ENCODE measurements at places on chromosomes 12 and 14.

DNA sequence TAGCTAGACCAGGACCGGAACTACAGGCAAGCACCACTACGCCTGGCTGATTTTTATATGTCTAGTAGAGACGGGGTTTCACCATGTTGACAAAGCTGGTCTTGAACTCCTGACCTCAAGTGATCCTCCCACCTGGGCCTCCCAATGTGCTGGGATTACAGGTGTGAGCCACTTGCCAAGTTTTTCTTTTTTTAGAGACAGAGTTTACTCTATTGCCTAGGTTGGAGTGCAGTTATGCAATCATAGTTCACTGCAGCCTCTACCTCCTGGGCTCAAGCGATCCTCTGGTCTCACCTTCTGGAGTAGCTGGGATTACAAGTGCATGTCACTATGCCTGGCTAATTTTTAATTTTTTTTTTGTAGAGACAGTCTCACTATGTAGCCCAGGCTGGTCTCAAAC lies 201.5 kb upstream of the TBX3 start:
- no peak for DNase-seq

GRCh38 chr12:94434171-94434570 lies 25.5 kb downstream of the CEP83 start:
- DNase-seq, result no peak

GRCh38 chr14:104344818-104345620 lies 206.6 kb downstream of the KIF26A start:
- no peak for DNase-seq

GRCh38 chr14:105866841-105867321 lies 340.5 kb downstream of the TMEM121 start:
- DNase-seq, result peak; percentile 8

GRCh38 chr14:75422169-75422568 lies 5.7 kb upstream of the JDP2 start:
- no peak for DNase-seq

DNA sequence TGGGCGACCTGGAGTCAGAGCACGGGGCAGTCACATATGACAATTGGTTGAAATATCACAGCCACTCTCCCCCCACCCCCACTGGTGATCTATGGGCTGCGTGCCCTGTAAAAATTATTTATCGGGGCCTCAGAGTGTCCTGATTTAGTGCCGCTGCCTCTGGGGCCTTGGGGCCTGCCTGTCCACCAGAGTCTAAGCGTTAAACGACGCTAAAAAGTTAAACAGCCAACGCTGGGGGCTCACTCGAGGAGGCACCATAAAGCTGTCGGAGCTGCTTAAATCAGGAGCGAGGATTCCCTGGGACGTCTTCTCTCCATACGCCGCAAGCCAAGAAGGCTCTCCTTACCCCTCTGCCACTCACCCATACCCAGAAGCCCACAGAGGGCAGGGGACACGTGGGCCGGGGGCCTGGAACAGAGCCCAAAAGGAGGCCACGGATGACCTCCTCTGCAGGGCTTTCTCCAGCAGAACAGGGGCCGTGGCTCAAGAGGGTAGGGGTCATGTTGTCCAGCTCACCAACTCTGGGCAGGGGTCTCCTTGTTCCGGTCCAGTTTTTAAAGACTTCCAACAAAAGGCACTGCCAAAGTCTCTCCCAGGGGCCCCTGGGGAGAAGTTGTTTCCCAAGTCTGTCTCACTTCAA lies 42.2 kb downstream of the SMUG1 start:
- no peak for DNase-seq

DNA sequence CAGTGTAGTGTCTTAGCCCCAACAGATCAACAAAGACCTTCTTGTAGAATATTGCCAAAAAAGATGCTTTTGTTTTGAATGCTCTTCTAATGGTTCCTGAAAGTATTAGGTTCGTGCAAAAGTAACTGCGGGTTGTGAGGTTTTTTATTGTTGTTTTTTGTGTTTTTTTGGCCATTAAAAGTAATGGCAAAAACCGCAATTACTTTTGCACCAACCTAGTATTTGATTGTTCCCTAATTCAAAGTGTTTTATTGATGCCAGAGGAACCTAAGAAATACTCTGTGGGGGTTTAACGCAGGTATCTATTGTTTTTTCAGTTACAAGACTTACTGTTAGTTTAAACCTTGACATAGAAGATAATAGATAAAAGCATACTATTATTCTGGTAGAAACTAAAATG lies 150.8 kb upstream of the DAAM1 start:
- no peak for DNase-seq
